Breast epithelium (tissue), 4 donors: ENCODE measurements at places on chromosomes 2 and 18. TPM values are rescaled to one million over a fixed set of nuclear protein-coding genes. Genes with fewer than 3 reads are reported as not detected.

GRCh38 chr2:25161055-25161781, 7.2 kb downstream of the POMC start:
- DNase-seq: no peak

The ALLC gene
- not detected for total RNA-seq

The CWC22 gene
- total RNA-seq: 23.9 TPM

The RAX gene
- total RNA-seq: not detected

DNA sequence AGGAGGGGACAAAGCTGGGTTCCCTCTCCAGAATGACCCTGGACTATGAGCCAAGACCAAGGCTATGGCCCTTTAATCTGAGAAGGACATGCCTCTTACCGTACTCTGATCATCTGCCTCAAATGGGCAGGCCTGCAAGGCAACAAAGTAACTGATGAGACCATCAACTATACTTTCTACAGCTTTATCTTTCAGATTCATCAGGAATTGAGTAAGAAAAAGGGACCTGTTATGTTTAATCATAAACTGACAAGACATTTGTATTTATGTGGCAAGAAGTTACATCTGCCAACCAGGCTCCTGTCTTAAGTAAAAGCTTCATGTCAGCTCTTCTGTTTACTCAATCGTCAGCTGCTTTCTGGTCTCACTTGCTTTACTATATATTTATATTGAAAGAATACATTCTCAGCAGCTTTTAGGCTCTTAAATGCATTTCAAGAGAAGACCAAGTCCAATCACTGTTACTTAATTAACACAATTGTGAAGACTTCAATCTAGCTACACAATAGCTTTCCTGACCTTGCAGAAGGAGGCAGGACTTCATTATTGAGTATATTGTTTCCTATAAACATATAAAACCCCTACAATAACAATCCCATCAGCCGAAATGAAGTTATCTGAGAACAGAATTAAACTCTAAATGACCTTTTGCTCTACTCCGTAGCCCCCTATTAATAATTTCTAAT, 163.8 kb downstream of the ETAA1 start:
- no peak for DNase-seq

The KLHL30 gene
- total RNA-seq: 0.15 TPM
